Colonic mucosa (tissue), 4 donors: ENCODE measurements at places on chromosomes 12 and 14. TPM values are rescaled to one million over a fixed set of nuclear protein-coding genes. Genes with fewer than 3 reads are reported as not detected.

Gene KNTC1
- total RNA-seq = 15.1 TPM

DNA sequence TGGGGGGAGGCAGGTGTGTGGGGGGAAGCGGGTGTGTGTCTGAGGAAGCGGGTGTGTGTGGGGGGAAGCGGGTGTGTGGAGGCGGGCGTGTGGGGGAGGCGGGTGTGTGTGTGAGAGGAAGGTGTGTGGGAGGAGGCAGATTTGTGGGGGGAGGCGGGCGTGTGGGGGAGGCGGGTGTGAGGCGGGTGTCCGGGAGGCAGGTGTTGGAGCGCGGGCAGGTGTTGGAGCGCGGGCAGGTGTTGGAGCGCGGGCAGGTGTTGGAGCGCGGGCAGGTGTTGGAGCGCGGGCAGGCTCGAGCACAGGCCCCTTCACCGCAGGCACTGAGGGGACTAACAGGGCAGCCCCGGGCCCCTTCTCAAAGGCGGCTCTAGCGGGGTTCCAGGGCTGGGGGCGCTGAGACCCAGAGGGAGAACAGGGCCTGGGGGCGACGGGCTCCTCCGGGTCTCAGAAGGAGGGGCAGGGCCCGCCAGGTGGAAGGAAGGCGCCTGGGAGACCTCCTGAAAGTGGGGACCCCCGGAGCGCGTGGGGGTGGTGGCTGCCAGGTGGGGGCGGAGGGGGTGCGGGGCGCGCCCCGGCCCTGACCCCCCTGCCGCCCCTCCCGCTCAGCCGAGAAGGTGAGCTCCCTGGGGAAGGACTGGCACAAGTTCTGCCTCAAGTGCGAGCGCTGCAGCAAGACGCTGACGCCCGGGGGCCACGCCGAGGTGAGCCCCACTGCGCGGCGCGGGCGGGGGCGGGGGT is 3.2 kb downstream of the CRIP2 start:
- no peaks in the 10 kb centered on the region for H3K36me3 ChIP-seq
- H3K27ac ChIP-seq = no peak overlapping the region
- DNase-seq = no peak
- no peak overlapping the region for H3K4me3 ChIP-seq
- H3K4me1 ChIP-seq = peaks cover 26% of the 10 kb centered on the region

DNA sequence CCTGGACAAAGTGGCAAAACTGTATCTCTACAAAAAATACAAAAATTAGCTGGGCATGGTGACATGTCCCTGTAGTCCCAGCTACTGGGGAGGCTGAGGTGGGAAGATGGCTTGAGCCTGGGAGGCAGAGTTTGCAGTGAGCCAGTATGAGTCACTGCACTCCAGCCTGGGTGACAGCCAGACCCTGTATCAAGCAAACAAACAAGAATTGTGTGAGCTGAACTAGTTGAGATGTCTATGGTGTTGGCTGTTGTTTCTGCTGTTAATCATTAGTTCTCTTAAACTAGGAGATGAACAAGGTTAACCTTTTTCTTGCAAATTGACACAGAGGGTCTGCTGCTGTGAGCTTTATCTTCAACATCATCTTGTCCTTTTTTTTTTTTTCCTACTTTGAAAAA is 23.6 kb downstream of the RASSF3 start:
- H3K4me1 ChIP-seq = peaks cover 26% of the 10 kb centered on the region
- no peaks in the 10 kb centered on the region for H3K27me3 ChIP-seq
- H3K4me3 ChIP-seq = no peak overlapping the region
- peak overlapping the region; percentile 33 for H3K27ac ChIP-seq

GRCh38 chr12:49588281-49588680 is 17.2 kb downstream of the FAM186B start:
- no peak for DNase-seq
- H3K36me3 ChIP-seq = no peaks in the 10 kb centered on the region
- no peak overlapping the region for H3K4me3 ChIP-seq
- no peak overlapping the region for H3K27ac ChIP-seq

GRCh38 chr12:110271015-110271414 is 10.0 kb upstream of the ATP2A2 start:
- DNase-seq = no peak
- peaks cover 8% of the 10 kb centered on the region for H3K4me1 ChIP-seq
- H3K27ac ChIP-seq = no peak overlapping the region
- H3K36me3 ChIP-seq = no peaks in the 10 kb centered on the region
